ENCODE measurements at places on chromosomes 4 and X.

DNA sequence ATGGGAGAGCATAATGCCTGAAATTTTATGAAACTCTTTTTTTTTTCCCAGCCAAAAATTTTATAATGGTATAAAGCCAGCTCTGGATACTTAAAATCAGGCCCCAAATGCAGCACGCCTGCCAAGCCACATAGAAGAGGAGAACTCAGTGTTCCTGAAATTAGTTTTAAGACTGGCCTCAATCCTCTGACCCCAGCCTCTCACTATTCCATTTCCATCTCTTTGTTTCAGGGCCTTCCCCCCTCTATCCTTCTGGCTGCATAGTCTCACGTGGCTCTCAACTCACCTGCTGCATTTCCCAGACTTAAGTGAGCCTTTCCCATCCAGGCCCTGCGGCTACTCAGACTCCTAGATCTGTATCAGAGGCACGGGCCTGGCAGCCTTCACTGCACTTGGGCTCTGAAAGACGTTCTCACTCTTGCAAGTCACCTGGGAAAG lies 5.2 kb upstream of the CBR4 start:
- DNase-seq: no peak

GRCh38 chrX:150869450-150869849 lies 29.0 kb downstream of the CD99L2 start:
- no peak for DNase-seq

DNA sequence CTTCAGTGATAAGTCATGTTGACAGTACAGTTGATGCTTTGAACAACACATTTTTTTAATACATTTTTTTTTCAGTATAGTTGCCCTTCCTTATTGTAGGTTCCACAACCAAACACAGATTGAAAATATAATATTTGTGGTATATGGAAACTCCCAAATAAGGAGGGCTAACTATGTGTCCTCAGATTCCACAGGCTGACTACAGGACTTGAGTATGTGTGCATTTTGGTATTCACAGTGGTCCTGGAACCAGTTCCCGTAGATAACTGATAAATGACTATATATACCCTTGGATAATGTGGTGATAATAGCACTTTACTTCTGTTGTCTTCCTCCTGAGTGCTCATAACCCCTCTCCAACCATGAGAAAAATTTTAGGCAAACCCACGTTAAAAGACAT lies 111.6 kb upstream of the NUDT6 start:
- no peak for DNase-seq

- DNase-seq: no peak
These were observed 99.3 kb upstream of the EGFL6 start for GRCh38 chrX:13469963-13470684.

DNA sequence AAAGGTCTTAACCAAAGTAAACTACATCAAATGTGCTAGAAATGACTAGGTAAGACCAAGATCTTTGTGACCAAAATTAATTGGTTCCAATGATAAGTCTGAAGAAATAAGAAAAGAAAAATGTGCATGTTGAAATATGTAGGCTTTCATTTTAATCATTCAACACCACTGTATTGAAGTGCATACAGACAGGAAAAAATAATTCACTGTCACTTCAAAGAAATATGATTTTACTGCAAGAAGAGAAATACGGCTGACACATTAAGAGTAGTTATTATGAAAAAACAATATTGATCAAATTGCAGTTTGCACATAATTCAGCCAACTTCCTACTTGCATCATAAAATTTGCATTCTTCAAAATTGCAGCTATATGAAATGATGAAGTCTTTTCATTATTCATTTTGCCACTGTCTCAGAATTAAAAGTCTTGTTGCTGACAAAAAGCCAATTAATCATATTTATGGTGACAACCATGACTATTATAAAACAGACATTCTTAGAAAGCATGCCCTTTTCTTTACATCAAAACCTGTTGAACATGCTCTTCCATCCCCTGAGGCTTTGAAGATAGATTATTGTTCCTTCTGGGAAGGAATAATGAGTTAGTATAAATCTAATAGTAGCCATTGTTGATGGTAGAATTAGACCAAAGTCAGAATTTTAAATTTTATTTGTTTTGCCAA lies 405.9 kb upstream of the MAD2L1 start:
- no peak for DNase-seq

DNA sequence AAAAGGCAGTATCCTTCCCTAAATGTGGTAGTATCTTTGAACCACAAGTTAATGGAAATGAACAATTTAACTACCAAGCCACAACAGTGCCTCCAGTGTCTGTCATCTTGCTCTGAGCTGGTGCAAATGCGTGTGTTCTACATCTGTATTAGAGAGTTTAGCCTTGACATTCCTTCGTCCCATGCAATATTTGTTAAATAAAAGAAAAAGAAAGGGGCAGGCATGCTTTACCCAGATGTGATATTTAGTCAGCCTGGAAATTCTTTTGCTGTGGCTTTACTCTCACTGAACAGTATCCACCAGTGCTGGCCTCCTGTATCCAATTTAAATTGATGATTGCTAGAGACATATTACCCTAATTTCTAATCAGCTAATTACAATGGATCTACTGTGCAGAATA lies 310.5 kb downstream of the CFAP299 start:
- DNase-seq: no peak

- peak; percentile 5 for DNase-seq
These were observed 547.0 kb upstream of the LCORL start for GRCh38 chr4:18568600-18568999.

GRCh38 chr4:189081826-189082225 lies 858.8 kb upstream of the FRG1 start:
- DNase-seq: no peak

DNA sequence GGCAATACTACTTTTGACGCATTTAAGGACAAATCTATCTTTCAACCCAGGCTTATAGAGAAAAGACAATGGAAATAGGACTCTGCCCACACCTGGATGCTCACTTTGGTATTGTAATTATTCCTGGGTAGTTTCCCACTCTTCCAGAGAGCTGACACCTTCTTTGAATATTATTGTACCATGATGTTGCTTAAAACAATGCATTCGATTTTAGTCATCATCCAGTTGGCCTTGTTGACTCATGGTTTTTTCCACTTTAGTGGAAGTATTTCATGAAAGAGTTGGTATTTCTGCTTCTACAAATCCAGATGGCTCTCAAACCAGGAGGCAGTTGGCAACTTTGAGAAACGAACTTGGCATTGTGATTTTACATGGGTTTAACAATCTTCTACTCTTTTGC lies 124.2 kb downstream of the ENOX2 start:
- DNase-seq: no peak

- peak; percentile 33 for DNase-seq
These were observed 369.3 kb downstream of the FBXW7 start for GRCh38 chr4:152166567-152166966.

DNA sequence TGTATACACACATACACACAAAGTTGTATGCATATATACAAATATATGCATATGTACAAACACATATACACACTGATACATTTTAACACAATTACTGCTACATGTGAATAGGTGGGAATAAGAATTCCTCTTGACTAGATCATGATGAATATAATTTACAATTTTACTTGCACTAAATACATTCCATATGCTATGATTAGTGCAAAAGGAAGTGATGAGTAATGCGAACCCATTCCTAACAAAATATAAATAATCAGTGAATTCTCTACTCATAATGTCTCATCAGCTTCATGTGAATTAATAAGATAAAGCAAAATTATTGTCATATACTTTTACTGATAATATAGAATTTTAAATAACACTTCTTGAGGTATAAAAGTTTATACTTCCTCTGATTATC lies 1077.3 kb upstream of the PCDH10 start:
- no peak for DNase-seq

GRCh38 chr4:76872556-76872955 lies 25.4 kb downstream of the SOWAHB start:
- DNase-seq: no peak

DNA sequence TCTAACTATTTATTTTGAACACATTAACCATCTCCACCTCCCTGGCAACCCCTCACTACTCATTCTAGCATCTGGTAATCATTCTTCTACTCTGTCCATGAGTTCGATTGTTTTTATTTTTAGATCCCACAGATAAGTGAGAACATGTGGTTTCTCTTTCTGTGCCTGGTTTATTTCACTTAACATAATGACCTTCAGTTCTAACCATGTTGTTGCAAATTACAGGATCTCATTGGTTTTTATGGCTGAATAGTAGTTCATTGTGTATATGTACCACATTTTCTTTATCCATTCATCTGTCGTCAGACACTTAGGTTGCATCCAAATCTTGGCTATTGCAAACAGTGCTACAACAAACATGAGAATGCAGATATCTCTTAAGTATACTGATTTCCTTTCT lies 33.4 kb upstream of the FAM47B start:
- no peak for DNase-seq

DNA sequence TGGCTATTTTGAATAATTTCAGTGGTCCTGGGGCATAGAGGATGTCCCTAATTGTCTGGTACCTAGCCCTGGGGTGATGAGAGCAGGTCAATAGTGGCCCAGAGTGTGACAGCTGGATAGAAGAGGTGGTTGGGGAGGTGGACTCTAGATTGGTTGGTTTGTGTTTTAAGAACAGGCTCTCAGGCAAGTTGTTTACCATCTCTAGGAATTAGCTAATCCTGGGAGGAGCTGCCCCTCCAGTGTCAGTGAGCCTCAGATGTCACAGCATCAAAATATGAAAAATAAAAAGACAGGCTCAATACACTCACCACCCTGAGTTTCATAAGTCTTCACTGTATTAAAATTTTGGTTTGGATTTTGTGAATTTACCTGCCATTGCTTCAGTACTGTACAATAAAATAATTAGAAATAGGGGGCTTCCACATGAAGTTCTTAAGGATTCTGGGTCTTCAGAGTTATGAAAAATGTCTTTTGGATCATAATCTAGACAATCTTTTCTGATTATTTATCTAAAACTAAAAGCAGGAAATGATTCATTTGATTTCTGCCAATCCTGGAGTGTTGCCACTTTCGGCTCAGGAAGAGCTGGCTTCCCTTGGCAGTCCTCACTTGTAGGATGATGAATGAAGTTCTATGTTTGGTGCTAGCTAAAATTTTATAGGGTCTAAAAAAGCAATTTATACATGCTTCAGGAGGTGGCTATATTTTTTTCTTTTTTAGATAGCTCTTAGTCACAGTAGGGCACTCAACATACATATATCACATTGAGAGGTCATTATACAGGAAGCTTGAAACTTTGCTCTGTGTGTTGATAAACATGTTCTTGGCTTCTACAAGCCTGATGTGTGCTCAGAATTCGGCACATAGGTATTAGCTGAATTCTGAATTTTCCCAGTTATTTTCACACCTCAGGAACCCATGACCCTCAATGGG lies 395.1 kb downstream of the RAB28 start:
- no peak for DNase-seq

GRCh38 chr4:40301603-40302002 lies 33.5 kb upstream of the CHRNA9 start:
- no peak for DNase-seq

DNA sequence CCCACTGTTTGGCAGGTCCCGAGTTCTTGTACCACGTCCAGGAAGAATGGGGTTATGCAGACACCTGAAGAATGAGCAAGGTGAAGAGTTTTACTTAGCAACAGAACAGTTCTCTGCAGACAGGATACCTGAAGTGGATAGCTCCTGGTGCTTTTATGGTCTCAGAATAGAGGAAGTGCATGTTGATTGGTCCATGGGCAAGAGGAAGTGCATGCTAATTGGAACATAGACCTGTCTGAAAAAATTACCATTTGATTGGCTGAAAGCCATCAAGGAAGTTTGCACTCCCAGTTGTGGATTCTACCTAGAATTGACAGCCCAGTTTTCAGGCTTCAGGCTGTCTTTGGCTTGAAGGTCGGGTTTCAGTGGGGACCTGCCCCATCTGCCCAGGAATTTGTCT lies 887.5 kb downstream of the FAT4 start:
- no peak for DNase-seq

- DNase-seq: no peak
These were observed 191.2 kb downstream of the ZNF330 start for GRCh38 chr4:141411936-141412335.

DNA sequence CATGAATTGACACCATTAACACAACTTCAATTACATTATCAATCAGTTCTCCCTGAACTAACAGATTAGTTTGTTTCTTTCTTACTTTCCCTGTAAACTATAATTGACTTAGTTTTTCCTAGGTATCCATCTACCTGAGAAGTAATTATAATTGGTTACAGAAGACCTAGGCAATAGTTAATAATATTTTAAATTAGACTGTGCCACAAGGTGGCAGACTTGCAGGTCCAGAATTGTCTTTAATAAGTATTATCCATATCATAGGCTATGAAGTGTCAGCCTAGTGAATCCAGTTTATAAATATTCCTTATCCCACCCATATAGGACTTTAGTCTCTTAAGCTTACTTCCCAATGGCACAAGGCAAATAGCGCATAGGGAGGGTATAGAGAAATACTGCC lies 48.9 kb upstream of the FAM47B start:
- DNase-seq: no peak

Measured in right lung (tissue), 10 donors.